Psoas muscle (tissue), 8 donors: ENCODE measurements at places on chromosomes 7 and 10. TPM values are rescaled to one million over a fixed set of nuclear protein-coding genes. Genes with fewer than 3 reads are reported as not detected.

DNA sequence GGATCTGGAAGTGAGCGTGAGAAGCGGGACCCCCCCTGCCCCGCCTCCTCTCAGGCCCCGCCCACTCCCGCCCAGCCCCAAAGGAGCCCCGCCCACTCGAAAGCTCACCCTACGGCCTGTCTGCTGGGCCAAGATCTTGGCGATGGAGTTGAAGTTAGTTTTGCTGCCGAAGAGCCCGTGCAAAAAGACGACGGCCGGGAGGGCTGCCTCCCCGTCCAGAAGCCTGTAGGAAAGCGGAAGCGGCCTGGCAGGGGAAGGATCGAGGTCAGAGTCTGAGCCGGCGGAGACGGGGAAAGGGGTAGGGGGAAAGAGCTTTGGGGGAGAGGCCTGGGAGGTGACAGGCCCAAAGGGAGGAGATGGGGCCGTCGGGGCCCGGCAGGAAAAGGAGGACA is 386 bp downstream of the ABHD11 start:
- DNase-seq, result peak; percentile 63

DNA sequence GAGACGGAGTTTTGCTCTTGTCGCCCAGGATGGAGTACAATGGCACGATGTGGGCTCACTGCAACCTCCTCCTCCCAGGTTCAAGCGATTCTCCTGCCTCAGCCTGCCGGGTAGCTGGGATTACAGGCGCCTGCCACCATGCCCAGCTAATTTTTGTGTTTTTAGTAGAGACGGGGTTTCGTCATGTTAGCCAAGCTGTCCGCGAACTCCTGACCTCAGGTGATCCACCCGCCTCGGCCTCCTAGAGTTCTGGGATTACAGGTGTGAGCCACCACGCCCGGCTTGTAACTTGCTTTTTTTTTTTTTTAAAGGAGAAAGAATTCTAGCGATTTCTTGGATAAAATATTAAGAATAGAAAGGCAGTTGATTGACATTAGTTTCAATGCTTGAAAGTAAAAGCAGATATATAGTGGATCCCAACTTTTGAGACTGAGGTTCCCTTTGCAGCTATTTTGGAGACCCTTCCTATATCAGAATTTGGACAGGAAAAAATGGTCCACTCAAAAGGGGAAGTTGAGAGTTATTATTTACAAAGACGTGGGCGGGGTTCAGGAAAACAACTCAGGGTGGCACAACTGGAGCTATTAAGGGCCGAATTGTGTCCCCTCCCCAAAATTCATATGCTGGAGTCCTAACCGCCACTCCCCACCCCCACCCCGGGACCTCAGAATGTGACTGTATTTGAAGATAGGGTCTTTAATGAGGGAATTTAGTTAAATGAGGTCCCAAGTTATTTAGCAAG is 1.3 kb upstream of the ERCC6 start:
- DNase-seq, result no peak

- DNase-seq, result peak; percentile 77
These were observed 14.8 kb downstream of the PDAP1 start for GRCh38 chr7:99393355-99394187.

DNA sequence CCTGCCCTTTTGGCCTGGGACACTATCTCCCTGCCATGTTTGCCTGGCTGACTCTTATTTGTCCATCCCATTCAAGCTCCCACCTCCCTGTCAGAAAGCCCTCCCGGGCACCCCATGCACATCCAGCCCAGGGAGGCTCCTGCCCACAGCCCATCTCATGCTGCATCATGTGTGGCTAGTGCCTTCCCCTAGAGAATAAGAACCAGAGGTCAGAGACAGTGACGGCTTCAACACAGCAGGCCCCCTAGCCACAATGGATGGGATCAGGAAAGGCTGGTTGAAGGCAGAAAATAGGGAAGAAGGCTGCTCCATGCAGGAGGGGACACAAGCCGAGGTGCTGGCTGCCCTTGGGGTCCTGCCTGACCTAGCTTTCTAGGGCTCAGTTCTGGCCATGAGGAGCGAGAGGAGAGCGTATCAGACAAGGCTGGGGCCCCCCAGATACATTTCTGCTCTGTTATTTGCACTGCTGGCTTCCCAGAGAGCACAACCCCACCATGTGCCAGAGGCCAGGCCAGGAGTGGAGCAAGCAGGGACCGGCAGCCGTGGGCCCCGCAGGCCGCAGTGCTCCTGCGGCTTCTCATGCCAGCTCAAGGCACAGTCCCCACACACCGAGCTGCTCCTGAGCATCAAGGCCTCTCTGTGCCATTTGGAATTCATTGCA is 161.1 kb upstream of the ZMIZ1 start:
- no peak for DNase-seq

GRCh38 chr7:69739190-69739589 is 140.9 kb downstream of the AUTS2 start:
- no peak for DNase-seq

DNA sequence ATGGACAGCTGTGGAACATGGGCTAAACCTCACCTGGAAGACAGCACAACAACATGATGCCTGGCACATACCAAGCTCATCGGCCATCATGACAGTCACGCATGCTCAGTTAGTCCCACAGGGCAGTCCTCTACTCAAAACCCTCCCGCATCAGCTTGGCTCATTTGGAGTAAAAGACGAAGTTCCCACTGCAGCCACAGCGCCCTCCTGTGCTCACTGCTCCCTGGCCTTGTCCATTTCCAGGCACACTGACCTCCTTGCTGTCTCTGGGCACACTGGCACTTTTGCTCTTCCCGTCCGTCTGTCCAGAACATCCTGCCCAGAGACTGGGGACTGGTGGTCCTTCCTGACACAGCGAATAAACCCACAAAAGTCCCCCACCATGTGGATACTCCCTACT is 66.2 kb downstream of the LARP4B start:
- no peak for DNase-seq

- no peak for DNase-seq
These were observed 36.7 kb downstream of the GNA12 start for GRCh38 chr7:2807460-2807844.

- no peak for DNase-seq
These were observed 620.8 kb upstream of the AUTS2 start for GRCh38 chr7:68977385-68978055.

GRCh38 chr10:125631806-125632205 is 51.2 kb downstream of the TEX36 start:
- no peak for DNase-seq

- no peak for DNase-seq
These were observed 8.4 kb downstream of the MRPL43 start for GRCh38 chr10:100978901-100979195.

- no peak for DNase-seq
These were observed 48.5 kb upstream of the SLC29A3 start for GRCh38 chr10:71270301-71271220.

- no peak for DNase-seq
These were observed 60.4 kb downstream of the ARMH3 start for GRCh38 chr10:101995451-101996063.

GRCh38 chr10:86511027-86511865 is 10.3 kb downstream of the WAPL start:
- DNase-seq, result no peak

GRCh38 chr10:96711048-96711728 is 9.1 kb downstream of the PIK3AP1 start:
- DNase-seq, result no peak

DNA sequence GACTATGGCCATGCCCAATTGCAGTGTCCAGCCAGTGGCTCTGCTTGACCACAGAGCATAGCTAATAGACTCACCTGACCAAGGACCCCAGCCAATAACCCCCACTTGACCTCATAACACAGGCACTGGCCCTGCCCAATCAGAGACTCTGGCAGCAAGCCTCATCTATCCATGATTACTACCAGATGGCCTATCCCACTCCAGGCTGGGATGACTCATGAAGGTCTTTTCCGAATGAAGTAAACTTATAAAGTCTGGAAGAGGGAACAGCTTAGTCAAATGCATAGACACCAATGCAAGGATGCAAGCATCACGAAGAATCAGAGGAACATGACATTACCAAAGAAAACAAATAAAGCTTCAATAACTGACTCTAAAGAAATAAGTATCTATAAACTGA is 141.4 kb downstream of the TMEM168 start:
- no peak for DNase-seq

DNA sequence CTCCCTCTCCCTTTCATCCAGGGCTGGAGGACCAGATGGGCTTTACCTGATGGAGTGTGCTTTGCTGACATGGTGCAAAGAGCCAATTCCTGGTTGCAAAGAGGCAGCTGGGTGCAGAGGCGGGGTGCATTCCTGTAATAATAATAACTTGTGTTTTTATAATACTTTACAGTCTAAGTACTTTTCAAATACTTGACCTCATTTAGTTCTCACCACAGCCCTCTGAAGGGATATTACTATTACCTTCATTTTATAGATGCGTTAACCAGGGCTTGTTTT is 70.4 kb downstream of the TCF7L2 start:
- no peak for DNase-seq

- DNase-seq, result no peak
These were observed 152.9 kb upstream of the ZNF32 start for GRCh38 chr10:43801626-43802025.

DNA sequence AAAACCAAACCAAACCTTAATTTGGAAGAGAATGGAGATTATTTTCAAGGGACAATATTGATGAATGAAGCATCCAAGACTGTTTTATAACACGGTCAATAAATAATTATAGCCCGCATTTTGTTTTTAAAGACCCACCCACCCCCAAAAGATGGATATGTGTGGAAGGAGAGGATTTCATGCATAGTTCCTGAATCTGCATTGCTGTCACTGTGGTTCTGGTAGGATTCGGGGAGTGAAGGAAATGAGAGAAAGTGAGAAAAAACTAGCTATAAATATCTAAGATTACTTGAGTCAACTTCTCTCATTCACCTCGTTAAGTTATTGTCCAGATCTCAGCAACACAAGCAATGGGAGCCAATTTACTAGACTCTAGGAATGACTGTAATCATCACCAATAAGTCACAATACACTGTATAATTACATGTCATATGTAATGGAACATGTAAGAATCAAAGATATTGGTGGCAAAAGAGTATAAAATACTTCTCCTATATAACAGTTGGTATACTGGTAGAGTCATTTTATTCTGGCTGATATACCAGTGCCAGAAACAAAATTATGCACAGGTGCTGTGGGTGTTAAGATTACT is 30.2 kb downstream of the NAMPT start:
- DNase-seq, result no peak

GRCh38 chr7:80858141-80858903 is 60.5 kb downstream of the SEMA3C start:
- DNase-seq, result no peak

GRCh38 chr7:69598487-69599285 is 411 bp downstream of the AUTS2 start:
- DNase-seq, result peak; percentile 26

GRCh38 chr10:18158773-18159265 is 18.6 kb downstream of the CACNB2 start:
- DNase-seq, result no peak

GRCh38 chr10:44818041-44818649 is 93.0 kb upstream of the TMEM72 start:
- no peak for DNase-seq

- DNase-seq, result no peak
These were observed 195.5 kb downstream of the CELF2 start for GRCh38 chr10:11213137-11213536.

- DNase-seq, result no peak
These were observed 19.8 kb downstream of the ACBD7 start for GRCh38 chr10:15068802-15069201.

GRCh38 chr7:157500171-157500960 is 163.6 kb downstream of the DNAJB6 start:
- no peak for DNase-seq

DNA sequence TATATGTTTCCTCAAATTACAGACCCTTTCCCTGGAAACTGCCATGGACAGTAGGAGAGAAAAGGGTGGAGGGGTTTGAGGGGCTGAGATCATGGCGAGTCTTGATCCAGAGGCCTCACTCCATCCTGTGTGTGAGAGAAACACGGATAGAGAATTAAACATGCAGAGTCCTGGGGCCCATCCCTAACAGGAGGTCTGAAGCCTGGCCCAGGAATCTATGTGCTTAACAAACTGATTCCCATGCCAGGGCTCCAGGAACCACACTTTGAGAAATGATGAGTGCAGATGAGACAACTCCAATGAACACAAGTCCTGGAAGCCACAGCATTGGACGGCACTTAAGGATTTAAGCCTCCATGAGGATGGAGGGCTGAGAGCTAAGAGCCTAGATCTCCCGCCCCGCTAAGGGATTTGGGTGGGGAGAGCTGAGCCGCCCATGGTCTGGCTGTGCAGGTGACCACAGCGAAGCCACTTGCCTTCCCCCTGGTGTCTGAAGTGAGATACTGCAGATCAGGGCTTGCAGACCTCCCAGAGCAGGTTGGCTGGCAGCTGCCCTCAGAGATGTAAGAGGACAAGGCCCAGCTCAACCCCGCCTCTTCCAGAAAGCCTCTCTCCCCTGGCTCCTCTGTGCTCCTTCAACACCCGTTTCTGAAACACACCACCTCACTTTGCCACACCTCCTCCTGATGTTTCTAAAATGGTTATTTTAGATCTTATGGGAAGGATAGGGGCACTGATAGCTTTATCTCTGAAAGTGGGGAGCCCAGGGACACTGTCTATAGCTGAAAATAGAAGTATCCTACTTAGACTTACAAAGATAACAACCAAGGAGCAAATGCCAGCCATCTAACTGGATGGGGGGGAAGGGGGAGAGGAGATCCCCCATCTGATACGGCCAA is 24.8 kb upstream of the EIF5AL1 start:
- peak; percentile 53 for DNase-seq

- DNase-seq, result no peak
These were observed 55.3 kb downstream of the TBATA start for GRCh38 chr10:70729763-70730357.

DNA sequence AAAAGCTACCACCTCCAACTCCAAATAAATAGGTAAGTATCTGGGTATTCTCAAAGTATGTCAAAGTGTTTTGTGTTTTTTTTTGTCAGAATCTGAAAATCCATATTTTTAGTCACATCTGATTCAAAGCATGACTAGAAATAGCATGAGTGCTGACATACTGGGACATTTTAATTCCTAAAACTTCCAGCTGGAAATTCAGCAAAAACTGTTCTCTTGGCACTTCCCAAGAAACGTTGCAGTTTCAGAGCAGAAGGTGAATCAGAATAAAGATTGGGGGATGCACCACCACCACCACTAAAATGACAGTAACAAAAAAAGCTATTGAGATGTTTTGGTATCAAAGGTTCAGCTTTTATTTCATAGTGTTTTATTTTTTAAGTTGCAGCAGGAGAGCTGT is 724.6 kb upstream of the CELF2 start:
- DNase-seq, result no peak

The HOXA13 gene
- not detected for total RNA-seq

The NKX2-3 gene
- not detected for total RNA-seq

The C10orf67 gene
- total RNA-seq, result 0.67 TPM

The FKBP6 gene
- not detected for total RNA-seq

The SSC4D gene
- 0.92 TPM for total RNA-seq

The CABCOCO1 gene
- not detected for total RNA-seq

The CCL24 gene
- total RNA-seq, result not detected

The HOGA1 gene
- 0.66 TPM for total RNA-seq

The TRPV6 gene
- not detected for total RNA-seq

The IL6 gene
- 4.6 TPM for total RNA-seq

The AKR1C4 gene
- total RNA-seq, result not detected

The GIMAP7 gene
- 10.7 TPM for total RNA-seq

The FAM20C gene
- 28.1 TPM for total RNA-seq

The IDI2 gene
- total RNA-seq, result 133 TPM

The AP5Z1 gene
- 8.9 TPM for total RNA-seq

The IKZF1 gene
- 1.3 TPM for total RNA-seq

The TAS2R4 gene
- total RNA-seq, result 0.25 TPM

The NEUROG3 gene
- not detected for total RNA-seq

The FAM25C gene
- not detected for total RNA-seq

The LRRC4 gene
- 3.0 TPM for total RNA-seq

The SNCG gene
- total RNA-seq, result 9.0 TPM

The PKD2L1 gene
- total RNA-seq, result not detected

The SLC13A4 gene
- total RNA-seq, result not detected

The PAXIP1 gene
- 6.2 TPM for total RNA-seq

The ARHGAP19 gene
- total RNA-seq, result 1.8 TPM
